ENCODE measurements at places on chromosomes 16 and 17.
A peak's percentile ranks its signal among the peaks of the same experiment; 100 is the strongest.

DNA sequence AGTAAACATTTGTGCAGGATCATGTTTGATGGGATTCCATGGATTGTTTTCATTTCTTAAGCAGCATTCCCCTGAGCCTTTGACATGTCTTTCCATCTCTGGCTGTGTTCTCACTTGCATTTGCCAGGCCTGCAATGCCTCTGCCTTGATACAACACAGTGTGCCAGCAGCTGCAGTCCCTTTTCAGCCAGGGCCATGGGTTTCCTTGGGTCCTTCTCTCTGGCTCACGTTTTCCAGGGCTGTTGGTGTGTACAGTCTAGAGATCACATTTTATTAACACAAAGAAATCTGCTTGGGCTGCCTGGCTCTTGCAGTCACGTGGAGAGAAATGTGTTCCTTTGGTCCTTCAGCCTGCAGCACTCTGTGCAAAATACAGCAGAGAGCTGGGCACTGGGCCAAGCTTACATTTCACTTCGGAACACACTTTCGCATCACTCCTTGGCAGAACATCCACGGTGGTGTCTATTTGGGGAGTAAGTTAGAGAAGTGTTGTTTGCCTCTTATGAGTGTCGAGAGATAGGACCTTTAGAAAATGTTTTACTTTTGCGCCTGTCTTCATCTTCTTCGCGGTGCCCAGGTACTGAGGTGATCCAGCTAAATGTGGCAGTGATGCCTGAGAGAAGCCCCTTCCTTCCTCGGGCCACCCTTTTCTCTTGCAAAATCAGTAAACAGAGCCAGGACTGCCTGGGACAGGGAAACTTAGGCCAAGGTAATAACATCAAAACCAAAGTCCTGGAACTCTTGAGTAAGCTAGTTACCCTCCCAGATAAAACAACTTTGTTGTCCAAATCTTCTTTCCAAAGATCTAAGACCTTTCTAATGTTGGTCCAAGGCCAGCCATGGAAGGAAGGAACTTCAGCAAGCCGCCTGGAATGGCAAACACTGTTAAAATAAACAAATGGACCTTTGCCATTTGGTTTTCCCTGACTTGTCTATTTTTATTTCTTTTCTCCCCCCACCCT, 20.9 kb downstream of the HLF start:
- no peak overlapping the region for H3K27ac ChIP-seq
- H3K4me3 ChIP-seq: no peak overlapping the region
- no peaks in the 10 kb centered on the region for H3K4me1 ChIP-seq
- no peaks in the 10 kb centered on the region for H3K36me3 ChIP-seq
- DNase-seq: no peak

- H3K4me1 ChIP-seq: no peaks in the 10 kb centered on the region
- no peak overlapping the region for H3K4me3 ChIP-seq
- no peaks in the 10 kb centered on the region for H3K27me3 ChIP-seq
- no peaks in the 10 kb centered on the region for H3K36me3 ChIP-seq
- DNase-seq: no peak
Observed at GRCh38 chr16:52781005-52781630, 234.2 kb upstream of the TOX3 start.

DNA sequence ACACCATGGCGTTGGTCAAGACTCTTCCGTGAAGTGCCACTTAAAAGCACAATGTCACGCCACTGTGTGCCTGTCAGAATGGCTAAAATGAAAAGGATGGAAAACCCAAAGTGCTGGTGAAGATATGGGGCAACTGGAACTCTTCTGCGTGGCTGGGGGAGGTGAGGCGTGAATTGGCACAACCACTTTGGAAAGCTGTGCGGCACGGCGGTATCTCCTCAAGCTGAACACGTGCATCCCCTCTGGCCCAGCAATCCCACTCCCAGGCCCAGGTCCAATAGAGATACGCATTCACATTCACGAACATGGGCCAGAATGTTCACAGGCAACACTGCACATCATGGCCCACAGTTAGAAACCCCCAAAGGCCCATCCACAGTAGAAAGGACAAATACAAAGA, 8.9 kb downstream of the DUSP3 start:
- H3K4me3 ChIP-seq: no peak overlapping the region
- peaks cover 43% of the 10 kb centered on the region for H3K36me3 ChIP-seq
- H3K27me3 ChIP-seq: no peaks in the 10 kb centered on the region

GRCh38 chr17:41178341-41178740, 320 bp upstream of the KRTAP4-2 start:
- no peak for DNase-seq
- H3K4me3 ChIP-seq: no peak overlapping the region
- no peaks in the 10 kb centered on the region for H3K4me1 ChIP-seq
- no peaks in the 10 kb centered on the region for H3K27me3 ChIP-seq
- no peak overlapping the region for H3K27ac ChIP-seq

GRCh38 chr17:75895370-75896155, 1.2 kb downstream of the TRIM65 start:
- no peaks in the 10 kb centered on the region for H3K27me3 ChIP-seq
- no peak for DNase-seq
- peak overlapping the region; percentile 76 for H3K27ac ChIP-seq
- H3K4me1 ChIP-seq: peaks cover 9% of the 10 kb centered on the region
- peak overlapping the region; percentile 81 for H3K4me3 ChIP-seq

All from RWPE2 (cell line).